NCI-H2081 treated with DMSO at 0.1 percent for 48 hours (cell line): ENCODE measurements at places on chromosomes 1 and 21.

DNA sequence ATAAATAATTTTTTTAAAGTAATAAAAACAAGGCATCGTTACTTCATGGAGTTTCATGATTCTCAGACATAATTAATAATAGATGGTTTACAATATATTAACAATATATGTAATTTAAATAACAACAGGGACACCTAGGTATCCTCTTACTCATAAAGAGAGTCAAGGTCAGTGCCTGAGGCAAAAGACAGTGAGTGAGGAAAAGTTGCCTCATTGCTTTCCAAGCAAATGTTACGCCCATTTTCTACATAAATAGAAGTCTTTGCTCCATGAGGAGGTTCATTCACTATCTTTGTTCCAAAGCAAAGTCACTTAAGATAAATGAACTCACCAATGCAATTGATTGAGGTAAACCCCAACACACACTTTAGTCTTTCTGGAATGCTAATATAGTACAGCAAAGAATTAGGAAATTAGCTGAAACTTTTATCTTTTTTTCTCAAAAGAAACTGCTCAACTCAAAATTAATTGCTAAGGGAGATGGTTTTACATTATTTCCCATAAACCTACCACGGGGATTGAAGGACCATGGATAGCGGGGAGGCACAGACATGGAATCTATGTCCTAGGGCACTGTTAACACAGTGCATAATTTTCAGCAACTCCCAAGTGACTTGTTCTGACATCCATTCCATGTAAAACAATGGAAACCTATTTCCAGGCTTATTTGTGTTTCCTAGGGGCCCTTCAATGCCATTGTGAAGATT lies 19.6 kb downstream of the BCL9 start:
- DNase-seq, result no peak

- DNase-seq, result no peak
These were observed 16.3 kb upstream of the TSPAN1 start for GRCh38 chr1:46158312-46159281.

GRCh38 chr21:14545906-14546480 lies at the start of gene SAMSN1:
Gene SAMSN1, minus strand, starts transcription at chr21:14546315. Its CDS starts 54 bp downstream, at chr21:14546261.
- DNase-seq, result no peak

DNA sequence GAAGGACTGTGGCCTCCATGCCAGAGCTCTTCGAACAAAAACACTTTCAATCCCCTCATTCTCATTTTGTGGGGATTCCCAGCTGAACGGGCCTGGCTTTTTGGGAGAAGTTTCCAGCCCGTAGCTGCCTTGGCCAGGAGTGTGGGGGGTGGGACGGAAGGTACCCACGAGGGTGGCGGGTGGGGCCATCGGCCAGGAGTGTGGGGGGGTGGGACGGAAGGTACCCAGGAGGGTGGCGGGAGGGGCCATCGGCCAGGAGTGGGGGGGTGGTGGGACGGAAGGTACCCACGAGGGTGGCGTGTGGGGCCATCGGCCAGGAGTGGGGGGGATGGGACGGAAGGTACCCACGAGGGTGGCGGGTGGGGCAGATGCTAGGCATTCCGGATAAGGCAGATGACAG lies 71.7 kb upstream of the ZBTB18 start:
- no peak for DNase-seq

DNA sequence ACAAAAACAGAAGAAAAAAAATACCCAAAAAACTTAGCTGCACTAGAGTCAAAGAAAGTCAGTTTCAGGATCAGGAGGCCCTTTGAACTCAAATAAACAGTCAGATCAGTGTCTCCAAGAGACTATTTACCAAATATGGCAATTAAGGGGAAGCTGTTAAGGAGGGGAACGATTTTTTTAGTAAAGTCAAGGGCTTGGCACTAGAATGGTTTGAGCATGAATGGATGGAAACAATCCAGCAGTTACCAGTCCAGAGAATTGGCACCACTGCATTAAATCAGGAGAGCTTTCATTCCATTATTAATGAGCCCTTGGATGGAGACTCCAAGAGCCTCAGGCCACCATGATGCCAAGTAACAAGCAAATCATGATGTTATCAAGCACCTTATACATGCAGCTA lies 7.2 kb downstream of the TRAPPC3 start:
- DNase-seq, result no peak

DNA sequence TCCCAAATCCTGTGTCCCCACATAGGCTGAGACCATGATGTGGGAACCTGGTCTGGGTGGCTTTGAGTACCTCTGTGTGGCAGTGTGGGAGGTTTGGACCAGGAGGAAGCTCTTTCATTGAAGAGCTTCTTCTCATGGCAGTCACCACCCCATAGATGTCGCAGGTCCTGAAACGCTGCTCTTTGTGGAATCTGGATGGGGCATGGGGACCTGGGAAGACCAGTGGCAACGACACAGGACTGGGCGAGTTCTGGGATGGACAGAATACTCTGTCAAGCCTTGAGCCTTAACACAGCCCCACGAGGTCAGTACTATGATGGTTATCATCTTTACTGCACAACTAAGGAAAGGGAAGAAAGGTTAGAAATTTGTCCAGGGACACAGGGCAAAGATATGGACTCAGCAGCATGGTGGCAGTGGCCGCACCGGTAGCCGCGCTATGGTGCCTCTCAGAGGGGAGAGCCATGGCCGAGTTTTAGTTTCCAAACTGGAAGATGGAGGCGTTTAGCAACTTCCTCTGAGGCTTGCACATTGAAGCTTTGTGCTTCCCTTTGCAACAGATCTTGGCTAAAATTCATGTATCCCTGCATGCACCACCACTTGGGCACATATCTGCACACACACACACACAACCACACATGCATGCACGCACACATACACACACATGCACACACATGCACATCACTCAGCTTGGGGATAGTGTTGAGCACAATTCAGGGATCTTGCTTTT lies 117.7 kb upstream of the C1orf174 start:
- DNase-seq, result no peak

- no peak for DNase-seq
These were observed 38.6 kb downstream of the DENND1B start for GRCh38 chr1:197736685-197737084.

GRCh38 chr1:31029026-31029425 lies 36.5 kb downstream of the PUM1 start:
- no peak for DNase-seq

DNA sequence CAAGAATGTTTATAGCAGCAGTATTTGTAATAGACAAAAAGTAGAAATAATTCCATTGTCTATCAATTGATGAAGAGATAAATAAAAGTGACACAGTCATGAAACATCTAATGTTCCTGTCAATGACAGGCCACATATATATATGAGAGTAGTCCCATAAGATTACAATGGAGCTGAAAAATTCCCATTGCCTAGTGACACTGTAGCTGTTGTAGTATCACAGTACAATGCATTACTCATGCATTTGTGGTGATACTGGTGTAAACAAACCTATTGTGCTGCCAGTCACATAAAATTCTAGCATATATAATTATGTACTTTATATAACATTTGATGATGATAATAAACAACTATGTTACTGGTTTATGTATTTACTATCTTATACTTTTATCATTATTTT lies 141.9 kb upstream of the LYPLAL1 start:
- DNase-seq, result no peak

GRCh38 chr1:199054694-199055093 lies 415.9 kb downstream of the PTPRC start:
- no peak for DNase-seq

GRCh38 chr1:19240673-19241538 lies 10.4 kb downstream of the EMC1 start:
- no peak for DNase-seq

- DNase-seq, result no peak
These were observed 193.3 kb upstream of the BEND5 start for GRCh38 chr1:48969971-48970370.

GRCh38 chr1:84223751-84224432 lies 77.6 kb upstream of the SAMD13 start:
- DNase-seq, result no peak

GRCh38 chr1:90773812-90774211 lies 56.7 kb upstream of the BARHL2 start:
- no peak for DNase-seq

DNA sequence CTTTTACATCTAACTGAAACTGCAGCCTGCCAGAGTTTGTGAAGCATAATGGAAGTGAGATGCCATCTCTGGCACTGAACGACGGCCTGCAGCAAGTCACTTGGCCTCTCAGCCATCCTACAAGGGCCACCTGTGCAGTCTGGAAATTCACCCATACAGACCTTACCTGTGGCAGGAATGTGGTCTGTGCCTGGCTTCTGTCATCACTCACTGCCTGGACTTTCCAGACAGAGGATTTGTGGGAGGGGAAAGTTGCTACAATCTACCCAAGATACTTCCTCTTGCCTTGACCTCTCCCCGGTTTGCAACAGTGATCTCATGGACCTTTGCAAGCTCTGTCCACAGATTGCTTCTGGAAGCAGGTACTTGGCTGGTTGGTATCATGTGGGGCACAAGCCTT lies 58.4 kb upstream of the ATP1B1 start:
- no peak for DNase-seq

DNA sequence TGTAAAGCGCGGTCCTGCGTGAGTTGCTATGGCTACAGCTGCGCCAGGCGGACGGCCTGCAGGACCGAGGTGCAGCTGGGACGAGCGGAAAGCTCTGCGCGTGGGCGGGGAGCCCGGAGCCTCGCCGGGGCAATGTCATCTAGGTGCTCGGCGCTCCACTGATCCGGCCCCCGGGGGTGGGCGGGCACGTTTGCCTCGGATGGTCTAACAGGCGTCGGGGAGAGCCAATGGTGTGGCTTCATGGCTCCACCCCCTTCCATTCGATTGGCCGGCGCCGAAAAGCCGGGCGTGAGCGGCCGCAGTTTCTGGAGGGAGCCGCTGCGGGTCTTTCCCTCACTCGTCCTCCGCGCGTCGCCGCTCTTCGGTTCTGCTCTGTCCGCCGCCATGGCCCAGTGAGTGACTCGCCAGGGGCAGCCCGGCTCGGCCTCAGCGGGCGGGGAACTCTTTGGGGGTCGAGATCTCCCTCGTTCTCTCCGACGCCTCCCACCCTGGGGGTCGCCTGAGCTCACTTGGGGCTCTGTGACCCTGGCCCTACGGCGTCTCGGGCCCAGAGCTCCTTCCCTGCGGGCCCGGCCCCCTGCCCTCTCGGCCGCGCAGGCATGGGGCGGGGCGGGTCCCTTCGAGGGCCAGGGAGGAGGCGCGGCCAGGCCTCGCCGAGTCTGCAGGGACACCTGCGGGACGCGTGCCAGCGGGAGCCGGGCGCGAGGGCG lies at the start of gene PGD:
TSS of gene PGD (plus strand) at position 331 of the 710 bp plus-strand sequence. CDS start at position 385, 54 bp downstream.
- DNase-seq, result peak; percentile 89

DNA sequence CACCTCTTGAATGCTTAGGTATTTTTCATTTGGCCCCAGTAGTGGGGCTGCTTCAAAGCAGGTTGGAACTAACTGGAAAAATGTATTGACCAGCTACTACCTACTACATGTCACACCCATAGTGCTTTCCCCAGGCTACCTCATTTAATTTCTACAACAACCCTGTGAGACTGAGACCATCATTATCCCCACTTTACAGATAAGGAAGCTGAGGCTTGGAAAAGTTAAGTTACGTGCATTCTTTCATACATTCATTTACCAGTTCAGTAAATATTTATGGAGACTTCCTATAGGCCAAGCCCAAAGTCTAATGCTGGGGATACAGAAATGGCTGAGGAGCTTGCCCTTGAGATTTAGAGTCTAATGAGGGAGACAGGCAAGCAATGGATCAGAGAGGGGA lies 14.5 kb upstream of the PADI3 start:
- DNase-seq, result no peak
